ENCODE measurements at places on chromosomes 2 and 18. TPM values are rescaled to one million over a fixed set of nuclear protein-coding genes. Genes with fewer than 3 reads are reported as not detected.

Gene PARD3B
- total RNA-seq, result 29.4 TPM

Gene WDR12
- total RNA-seq, result 50.5 TPM

GRCh38 chr2:178512484-178512883, 32.2 kb downstream of the PLEKHA3 start:
- no peak for DNase-seq

DNA sequence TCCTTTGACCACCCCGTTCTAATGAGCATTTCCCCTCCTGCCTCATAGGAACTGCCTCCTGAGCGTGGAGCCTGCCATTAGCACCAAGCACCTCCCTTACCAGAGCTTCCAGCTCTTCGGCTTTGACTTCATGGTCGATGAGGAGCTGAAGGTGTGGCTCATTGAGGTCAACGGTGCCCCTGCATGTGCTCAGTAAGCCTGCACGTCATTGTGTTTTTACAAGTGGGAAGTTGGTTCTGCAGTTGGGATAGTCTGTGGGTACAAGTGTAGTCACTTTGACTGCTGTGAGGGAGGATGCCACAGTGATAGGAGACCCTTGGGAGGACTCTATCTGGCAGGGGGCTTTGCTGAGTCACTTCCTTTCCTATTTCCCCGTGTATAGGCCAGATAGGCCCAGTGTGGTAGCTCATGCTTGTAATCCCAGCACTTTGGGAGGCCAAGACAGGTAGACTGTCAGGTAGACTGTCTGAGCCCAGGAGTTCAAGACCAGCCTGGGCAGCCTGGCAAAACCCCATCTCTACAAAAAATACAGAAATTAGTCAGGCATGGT, 22.0 kb upstream of the POLR1B start:
- no peak for DNase-seq

DNA sequence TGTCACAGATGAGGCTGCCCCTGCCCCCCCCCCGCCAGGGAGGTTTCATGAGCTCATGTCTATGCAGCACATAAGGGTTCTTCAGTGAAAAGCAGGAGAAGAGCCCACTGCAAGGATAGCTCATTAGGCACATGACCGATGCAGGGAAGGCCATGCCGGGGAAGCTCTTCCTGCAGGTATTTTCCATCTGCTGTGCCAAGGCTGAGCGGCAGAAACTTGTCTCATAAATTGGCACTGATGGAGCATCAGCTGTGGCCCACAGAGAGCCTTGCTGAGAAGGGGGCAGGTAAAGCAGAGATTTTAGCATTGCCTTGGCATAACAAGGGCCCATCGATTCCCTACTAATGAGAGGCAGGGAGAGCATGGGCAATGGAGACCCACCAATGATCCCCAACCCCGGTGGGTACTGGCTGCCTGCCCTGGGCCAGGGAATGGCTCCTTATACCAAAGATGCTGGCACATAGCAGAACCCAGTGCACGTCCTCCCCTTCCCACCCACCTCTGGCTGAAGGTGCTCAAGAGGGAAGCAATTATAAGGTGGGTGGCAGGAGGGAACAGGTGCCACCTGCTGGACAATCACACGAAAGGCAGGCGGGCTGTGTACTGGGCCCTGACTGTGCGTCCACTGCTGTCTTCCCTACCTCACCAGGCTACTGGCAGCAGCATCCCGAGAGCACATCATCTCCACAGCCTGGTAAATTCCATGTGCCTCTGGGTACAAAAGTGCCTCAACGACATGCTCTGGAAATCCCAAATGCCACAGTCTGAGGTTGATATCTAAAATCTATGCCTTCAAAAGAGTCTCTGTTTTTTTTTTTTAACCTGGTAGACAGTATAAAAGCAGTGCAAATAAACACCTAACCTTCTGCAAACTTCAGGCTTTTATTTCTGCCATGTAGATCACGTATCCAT, 41.4 kb downstream of the STEAP3 start:
- DNase-seq, result peak; percentile 77

GRCh38 chr2:198084156-198084555, 279.8 kb downstream of the PLCL1 start:
- no peak for DNase-seq

DNA sequence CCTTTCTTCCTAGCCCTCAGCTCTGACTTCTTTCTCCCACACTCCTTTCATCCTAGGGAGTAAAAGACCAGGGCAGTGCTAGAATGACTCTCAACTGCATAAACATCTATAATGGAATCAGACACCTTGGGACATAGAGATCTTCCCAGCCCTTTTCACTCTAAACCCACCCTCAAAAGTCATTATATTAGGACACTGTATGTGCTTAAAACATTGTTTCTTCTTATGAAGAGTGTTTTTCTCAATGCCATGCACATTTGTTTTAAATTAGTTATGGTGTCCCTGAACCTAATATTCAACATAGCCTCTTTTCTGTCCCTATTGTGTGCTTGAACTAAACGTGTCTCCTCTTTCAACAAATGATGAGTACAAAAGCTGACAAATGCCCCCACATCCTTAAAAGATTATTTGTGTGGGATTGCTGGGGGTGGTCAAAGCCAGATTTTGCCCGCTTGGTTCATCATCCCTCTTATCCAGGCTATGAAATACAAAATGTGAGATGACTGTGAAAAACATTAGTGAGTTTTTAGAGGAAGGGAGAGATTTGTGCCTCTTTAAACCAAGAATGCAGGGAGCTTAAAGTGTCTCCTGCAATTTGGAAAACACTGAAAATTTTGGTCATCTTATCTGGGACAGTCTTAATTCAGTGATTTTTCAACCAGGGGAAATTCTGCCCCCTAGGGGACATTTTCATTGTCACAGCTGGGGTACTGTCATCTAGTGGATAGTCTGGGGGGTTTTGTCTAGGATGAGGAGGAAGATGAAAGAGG, 29.0 kb downstream of the SERPINB5 start:
- no peak for DNase-seq

GRCh38 chr2:241975593-241976284, 106.2 kb downstream of the RTP5 start:
- DNase-seq, result peak; percentile 68

- DNase-seq, result no peak
Observed at GRCh38 chr18:43279015-43279744, 1.9 kb upstream of the SYT4 start.

GRCh38 chr2:17614174-17614930, 73.9 kb downstream of the VSNL1 start:
- no peak for DNase-seq

DNA sequence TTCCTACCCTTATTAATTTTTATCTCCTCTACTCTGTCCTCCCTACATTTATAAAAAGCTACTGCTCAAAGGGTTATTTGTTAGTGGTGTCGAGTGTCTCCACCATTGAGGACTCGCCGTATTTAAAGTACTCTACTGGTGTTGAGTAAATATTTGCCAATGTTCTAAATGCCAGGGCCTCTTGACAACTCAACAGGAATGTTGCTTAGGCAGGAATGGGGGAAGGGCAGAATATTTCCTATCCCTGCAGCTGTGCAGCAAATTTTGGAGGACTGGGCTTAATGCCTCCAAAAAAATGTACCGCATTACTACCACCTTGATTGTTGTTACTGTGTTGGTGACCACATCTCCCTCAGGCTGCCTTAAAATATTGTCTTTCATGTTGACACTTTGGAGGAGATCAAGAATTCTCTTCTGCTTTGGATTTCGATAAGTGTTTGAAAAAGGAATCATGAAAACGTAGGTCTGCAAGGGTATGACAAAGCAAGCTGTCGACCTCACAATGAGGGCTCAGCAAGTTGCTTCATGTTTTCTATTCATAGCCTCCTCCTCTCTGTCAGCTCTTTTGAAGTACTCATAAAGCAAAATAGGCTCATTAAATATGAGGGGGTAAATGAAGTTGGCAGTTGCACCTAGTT, 84.3 kb downstream of the EFEMP1 start:
- DNase-seq, result no peak

GRCh38 chr2:10620481-10620880, 69.3 kb downstream of the NOL10 start:
- no peak for DNase-seq
